ENCODE measurements at places on chromosomes 16 and 17.

GRCh38 chr16:85978291-85978775 is 79.4 kb downstream of the IRF8 start:
- DNase-seq: no peak

DNA sequence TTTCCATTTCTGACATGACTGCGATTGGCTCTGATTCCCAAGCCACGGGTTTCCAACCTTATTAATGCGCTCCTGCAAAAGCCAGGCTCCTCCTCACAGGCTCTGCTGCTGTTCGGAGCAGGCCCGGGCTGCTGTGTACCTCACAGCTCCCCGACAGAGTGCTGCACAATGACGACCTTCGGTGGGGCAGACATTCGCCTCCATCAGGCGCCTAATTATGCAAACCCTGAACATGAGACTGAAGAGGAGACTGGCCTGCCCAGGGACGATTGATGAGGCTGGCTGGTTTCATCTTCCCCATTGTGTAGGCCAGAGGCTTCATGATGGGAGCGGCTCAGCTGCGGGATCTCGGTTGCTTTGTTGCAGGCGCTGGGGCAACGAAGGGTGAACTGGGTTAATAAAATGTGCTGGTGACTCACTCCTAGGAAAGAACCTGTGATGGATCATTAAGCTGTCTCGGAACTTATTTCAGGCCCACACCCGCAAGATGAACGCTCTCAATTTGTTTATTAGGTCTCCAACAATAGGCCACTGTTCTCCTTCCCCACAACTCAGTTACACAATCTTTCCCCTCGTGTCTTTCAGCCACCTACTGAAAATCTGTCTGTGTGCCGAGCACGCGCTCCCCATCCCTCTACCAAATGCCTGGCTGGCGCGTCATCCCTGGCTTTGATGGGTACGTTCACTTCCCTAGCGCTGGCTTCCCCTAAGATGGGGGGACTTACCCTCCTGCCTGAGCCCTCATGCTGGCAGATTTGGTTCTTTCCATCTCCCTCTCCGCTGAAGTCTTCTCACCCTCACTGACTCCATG is 27.2 kb upstream of the TOB1 start:
- DNase-seq: no peak

- no peak for DNase-seq
These were observed 73.3 kb downstream of the KIF2B start for GRCh38 chr17:53896047-53896446.

- no peak for DNase-seq
These were observed 37.1 kb downstream of the SPACA3 start for GRCh38 chr17:33028778-33029177.

DNA sequence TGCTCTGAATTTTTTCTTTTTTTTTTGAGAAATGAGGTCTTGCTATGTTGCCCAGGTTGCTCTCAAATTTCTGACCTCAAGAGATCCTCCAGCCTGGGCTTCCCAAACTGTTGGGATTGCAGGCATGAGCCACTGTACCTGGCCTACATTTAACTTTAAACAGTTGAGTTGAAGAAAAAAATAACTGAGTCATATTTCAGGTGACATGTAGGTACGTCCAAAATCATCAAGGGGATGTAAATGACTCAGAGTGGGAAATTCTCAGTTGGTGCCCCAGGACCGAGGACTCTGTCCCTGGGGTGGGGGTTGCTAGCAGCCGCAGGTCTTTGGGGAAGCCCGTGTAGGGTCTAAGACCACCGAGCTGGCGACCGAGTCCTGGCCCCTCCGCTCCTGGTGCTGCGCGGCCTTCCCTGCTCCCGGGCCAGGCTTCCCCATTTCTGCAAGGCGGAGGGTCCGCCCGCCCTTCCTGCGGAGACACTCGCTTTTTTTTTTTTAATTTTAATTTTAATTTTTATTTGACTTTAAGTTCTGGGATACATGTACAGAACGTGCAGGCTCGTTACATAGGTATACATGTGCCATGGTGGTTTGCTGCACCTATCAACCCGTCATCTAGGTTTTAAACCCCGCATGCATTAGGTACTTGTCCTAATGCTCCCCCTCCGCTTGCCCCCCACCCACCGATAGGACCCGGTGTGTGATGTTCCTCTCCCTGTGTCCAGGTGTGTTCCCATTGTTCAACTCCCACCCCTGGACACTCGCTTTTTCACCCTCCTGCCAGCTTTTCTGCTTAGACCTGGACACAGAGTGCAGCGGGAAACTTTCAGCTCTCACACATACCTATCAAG is 12.7 kb upstream of the N4BP1 start:
- DNase-seq: no peak

DNA sequence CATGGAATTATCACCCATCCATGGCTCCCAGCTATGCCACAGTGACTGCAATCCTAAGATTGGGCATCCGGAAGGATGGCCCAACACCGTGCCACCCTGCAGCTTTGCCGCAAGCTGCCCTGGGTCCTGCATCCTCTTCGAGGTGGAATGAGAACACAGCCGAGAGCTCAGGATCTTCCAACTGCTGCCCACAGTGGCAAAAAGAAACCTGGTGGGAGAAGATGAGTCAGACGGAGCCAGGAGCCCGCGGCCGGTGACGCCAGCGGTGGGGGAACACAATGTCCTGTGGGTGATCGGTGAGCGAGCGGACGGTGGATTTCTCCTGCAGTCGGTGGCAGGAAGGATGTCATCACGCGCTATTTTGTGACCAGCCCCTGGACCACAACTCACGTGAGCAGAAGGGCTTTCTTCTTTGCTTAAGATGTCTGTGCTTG is 20.1 kb downstream of the CD7 start:
- DNase-seq: no peak

DNA sequence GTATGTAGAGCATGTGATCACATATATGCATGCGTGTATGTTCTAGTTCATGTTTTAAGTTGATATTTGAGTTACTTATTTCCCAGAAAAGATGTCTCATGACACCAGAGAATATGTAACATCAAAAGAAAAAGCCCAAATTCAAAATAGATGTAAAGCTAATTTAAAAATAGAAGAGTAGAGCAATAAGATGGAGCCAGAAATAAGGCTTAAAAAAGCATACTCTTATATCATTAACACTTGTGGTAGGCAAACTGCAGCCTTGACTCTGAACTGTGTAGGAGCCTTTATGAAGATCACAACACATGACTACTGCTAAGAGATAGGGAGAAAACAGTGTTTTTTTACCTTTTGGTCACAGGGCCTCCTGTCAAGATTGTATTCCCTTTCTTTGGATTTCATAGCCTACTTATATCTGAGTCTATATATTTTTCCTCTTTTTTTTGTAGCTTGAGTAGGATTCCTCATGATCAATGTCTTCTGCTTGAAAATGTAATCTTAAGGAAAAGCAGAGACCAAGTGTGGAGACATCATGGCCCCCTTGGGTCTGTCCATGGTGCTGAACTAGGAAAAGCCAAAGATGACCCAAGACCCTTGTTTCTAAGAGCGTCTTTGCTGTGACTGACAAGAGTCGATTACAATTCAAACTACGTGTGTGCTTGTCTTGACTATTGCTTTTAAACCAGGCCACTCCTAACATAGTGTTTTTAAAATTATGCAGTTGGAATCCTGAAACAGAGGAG is 390.4 kb downstream of the SHISA9 start:
- DNase-seq: no peak

- DNase-seq: no peak
These were observed 885.4 kb upstream of the EEF2KMT start for GRCh38 chr16:5982979-5983378.

GRCh38 chr16:73565263-73565662 is 517.3 kb upstream of the ZFHX3 start:
- no peak for DNase-seq

DNA sequence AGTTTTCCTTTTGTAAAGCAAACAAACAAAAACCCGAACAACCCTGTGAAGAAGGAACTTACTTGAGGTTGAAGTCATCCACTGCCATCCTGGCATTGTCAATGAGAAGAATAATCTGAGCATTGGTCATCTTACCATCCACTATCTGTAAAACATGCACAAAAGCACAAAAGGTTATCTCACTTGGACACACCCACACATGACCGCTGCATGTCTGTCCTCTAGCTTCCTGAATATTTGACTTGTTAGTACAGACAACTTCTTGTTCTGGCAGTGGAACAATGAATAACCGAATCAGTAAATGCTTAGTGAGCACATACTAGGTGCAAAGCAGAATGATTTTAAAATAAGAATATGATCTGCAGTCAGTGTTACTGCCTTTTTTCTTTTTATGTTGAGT is 6.1 kb downstream of the KRT23 start:
- no peak for DNase-seq

DNA sequence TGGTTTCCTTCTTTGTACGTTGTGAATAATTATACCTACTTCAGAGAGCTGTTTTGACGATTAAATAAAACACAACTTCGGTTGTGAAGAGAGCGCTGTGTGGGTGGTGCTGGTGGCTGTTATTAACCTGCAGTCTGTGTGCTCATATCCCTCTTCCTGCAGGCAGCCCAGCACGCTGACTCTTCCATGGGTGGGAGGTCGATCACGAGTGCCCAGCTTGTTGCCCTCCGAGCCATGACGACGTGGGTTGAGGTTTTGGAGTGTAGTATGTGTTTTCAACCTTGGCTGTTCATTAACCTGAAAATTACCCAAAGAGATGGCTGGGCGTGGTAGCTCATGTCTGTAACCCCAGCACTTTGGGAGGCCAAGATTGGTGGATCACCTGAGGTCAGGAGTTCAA is 11.3 kb upstream of the GCSH start:
- no peak for DNase-seq

GRCh38 chr16:379961-380761 is 1.6 kb downstream of the PGAP6 start:
- no peak for DNase-seq

DNA sequence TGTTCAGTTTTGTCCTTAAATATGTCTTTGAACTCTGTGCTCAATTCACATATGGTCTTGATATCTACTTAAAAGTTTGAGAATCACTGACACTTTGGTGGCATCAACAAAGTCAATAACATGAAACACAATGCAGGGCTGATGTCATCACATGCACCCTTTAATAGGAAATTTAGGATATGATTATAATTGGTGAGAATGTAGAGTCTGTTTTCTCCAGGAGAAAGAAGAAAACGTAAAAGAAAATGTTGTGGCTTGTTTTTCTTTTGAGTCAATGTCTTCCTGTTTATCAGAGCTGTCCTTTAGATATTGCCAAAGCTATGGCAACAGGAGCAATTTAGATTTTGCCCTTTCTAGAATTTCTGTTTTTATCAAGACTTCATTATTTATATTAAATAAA is 396.9 kb downstream of the CDH13 start:
- DNase-seq: no peak

DNA sequence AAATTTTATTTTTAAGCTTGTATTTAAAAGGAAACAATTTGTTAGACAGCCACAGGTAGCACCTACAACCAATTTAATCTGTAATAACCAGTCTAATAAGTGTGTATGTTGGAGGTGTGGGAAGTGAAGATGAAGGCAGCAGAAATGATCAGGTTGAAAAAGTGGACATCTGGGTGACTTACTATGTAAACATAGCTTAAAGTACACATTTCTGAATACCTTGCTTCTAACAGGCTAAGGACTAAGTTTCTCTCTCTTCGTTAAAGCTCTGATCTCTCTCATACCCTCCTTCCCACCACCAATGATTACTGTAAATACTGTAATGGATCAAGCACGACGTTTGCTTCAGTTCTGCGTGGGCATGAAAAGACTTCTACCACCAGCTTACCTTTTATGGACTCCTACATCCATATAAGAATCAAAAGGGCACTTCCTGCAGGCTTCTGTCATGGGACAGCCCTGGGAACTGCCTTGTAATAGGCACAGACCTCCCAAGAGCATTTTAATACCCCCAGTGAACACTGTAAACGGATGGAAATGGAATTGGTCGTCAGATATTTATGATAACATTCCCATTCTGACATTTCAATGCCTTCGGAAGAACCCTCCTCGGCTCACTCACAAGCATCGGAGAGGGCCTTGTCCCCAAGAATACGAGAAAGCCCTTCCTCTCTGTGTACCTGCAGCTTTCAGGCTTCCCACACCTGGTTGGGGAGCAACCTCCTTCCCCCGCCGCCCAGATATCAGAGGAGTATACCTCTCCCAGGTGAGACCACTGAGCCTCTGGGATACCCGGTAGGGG is 700 bp downstream of the CCDC43 start:
- no peak for DNase-seq

- DNase-seq: peak; percentile 37
These were observed 26.4 kb downstream of the USP10 start for GRCh38 chr16:84726079-84726668.

- DNase-seq: no peak
These were observed 6.3 kb downstream of the TTYH2 start for GRCh38 chr17:74219576-74220133.

DNA sequence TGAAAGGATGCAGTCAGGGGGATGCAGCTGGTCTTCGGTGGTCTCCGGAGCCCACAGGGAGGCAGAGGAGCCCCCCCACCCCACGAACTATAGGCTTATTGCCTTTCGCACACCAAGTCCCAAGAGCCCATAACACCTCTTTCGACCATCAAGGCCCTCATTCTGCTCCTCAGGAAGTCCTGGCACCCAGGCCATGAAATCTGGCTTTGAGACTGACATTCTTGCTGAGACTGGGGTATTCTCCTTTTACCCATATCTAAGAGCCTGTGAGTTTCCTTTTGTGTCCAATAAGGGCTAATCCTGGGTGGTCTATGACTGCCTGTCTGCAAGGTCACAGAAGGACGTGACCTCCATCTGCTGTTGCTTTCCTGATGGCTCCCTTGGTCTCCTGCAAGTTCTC is 6.4 kb upstream of the ARL4D start:
- DNase-seq: no peak

DNA sequence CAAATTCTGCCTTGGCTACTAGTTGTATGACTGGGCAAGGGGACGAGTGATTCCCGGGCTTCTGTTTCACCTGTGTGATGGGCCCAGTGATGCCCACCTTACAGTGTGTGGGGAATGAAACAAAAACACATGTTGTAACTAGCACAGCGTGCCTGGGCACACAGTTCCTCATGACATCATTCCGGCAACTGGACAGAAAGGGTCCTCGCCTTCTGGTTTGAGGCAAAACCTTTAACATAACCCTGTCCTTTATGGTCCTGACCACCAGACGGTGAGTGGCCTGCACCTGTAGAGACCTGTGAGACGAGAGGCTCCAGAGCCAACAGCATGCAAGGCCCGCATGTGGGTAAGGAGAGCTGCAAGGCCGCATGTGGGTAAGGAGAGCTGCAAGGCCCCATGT is 7.7 kb upstream of the SLC38A8 start:
- DNase-seq: no peak

DNA sequence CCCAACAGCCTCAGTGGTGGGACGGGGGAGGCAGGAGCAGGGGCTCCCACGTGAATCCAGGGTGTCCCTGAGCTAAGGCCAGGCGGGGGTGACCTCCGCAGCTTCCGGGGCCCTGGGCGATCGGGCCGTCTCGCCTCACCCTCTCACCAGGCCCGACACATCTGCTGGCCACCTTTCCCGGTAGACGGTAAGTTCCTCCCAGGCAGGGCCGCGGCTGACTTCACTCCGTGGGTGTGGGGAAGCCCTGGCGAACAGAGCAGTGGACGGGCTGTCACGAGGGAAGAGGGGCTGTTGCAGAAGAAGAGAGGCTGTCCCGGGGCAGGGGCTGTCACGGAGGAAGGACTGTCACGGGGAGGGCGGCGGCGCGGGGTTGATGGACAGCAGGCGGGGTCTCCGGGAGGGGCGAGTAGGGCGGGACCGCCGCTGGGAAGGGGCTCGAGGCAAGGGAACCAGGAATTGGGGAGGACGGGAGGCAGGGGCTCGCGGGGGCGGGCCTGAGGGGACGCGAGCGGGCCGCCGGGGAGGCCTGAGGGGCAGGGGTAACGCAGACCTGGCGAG is 498 bp downstream of the PKMYT1 start:
- DNase-seq: no peak

- no peak for DNase-seq
These were observed 44.7 kb downstream of the SKAP1 start for GRCh38 chr17:48385319-48385718.
